ENCODE measurements at places on chromosomes 2 and 18.

GRCh38 chr2:210112871-210113270, 58.3 kb downstream of the KANSL1L start:
- no peak for DNase-seq

- DNase-seq, result no peak
Measured at GRCh38 chr2:39923455-39923854, 144.4 kb upstream of the THUMPD2 start.

DNA sequence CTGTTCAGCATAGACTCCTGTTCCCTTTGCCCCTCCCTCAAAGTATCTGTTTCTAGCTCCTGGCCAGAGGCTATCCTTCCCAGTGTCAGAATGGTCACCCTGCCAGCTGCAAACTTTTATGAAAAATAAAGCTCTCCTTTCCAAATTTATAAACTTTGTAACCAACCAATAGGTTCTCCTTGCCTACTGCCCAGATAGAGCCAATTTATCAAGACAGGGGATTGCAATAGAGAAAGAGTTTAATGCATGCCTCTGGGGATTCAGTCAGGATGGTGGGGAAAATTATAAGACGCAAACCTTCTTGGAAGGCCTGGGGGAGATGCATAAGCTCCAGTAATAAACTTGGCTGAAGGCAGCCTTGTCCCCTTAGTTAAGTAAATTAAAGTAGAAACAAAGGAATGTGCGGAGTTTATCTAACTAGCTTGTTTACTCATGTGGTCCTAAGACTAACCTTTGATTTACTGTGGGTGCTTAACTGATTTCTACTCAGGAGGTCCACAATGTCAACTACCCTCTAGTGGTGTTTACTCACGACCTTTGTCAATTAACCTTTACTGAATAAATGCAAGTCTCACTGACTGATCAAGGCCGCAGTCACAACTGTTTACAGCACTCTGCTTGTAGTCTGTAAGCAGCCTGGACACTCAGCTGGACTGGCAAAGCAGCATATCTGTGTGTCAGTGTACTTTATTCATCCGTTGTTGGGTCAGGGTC, 42.9 kb upstream of the PDK1 start:
- no peak for DNase-seq

DNA sequence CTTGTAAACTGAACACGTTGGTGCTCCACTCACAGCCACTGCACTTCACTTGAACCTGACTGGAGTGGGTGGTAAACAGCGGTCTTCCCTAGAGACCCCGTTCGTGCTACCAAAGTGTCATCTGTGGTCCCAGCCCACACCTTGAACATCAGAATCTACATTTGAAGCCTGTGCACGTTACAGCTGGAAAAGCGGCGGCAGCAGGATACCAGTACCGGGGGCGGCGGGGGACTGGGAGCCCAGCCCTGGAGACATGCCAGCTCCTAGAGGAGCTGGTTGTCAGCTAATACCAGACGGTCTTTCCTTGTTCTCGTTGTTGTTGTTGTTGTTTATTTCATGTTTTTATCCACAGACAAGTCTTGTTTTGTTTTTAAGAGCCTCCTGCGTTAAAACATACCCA, 156.7 kb downstream of the WDSUB1 start:
- DNase-seq, result no peak

GRCh38 chr2:172308253-172308935, 119.0 kb upstream of the ITGA6 start:
- no peak for DNase-seq

Measured in mesothelial cell of epicardium (in vitro differentiated cells).